ENCODE measurements at places on chromosomes 7 and 10.
A peak's percentile ranks its signal among the peaks of the same experiment; 100 is the strongest.

- no peak for DNase-seq
Observed at GRCh38 chr7:150974468-150975391, 3.4 kb downstream of the KCNH2 start.

DNA sequence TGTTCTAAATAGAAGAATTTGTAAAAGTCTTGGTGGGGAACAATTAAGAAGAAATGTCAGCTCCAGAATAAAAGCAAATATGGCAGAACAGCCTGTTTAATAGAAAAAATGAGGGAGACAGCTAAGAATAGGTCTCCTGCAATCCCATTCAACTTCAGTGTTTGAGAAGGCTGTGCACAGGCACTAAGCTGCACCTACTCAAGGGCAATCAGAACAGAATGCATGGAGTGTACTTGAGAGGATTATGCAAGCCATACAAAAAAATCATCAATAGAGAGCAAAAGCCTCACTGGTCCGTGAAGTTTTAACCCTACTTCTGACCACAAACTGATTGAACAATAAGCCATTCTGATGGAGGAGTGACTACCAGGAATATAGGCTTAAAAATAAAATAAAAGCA is 690.7 kb upstream of the PCDH15 start:
- DNase-seq, result no peak

GRCh38 chr7:80732630-80733029 is 94.2 kb downstream of the CD36 start:
- DNase-seq, result no peak

- DNase-seq, result peak; percentile 38
Observed at GRCh38 chr10:26556748-26557640, 118.9 kb downstream of the APBB1IP start.

DNA sequence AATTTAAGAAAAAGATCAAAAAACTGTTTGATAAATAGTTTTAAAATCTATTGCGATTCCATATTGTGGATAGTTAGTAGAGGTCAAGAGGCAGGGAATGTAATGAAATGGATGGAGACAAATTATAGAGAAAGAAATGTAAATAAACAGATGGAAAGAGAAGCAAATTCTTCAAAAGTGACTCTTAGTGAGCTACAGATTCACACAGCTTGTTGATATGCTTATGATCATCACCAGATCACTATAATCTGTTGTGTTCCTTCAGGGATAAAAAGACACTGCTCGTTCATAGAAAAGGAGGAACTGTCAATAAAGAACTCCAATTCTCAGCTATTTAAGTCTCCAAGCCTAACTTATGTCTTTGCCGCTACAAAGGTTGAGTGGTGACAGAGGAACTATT is 251.4 kb upstream of the SEMA3C start:
- no peak for DNase-seq

- DNase-seq, result no peak
Observed at GRCh38 chr7:127809261-127809702, 157.3 kb downstream of the SND1 start.

- DNase-seq, result no peak
Observed at GRCh38 chr10:1462032-1462431, 275.3 kb downstream of the ADARB2 start.

- no peak for DNase-seq
Observed at GRCh38 chr7:234708-235553, 42.6 kb downstream of the FAM20C start.

- DNase-seq, result no peak
Observed at GRCh38 chr7:93119191-93119905, 1.6 kb upstream of the SAMD9 start.

DNA sequence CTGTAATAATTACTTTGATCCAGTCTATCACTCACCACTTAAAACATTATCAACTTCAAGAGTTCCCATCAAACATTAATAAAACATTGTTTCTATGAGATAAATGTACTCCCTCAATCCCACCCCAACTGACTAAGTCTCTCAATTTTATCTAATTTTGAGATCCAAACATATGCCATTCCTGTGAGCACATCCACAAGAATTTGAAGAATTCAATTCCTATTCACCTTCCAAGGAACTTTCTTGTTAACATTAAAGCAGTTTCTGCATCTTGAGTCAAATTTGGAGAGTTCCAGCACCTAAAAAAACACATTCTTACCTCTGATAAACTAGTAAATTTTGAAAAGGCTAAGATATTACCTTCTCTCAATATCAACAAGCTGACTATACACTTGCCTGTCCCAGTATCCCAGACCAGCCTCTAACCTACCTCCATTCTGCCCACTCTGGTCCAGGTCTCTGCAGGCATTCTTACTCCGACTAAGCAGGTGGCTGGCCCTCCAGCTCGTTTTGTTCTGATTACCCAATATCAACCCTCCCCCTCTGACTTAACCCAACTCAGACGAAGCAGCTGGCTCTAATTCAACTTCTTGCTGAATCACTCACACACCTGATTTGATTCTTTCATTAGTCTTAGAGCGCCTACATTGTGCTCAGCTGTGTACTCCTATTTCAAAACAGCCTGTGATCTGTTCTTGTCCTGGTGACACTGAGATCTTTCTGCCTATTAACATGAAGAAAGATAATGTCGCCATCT is 275.2 kb downstream of the IPMK start:
- no peak for DNase-seq

DNA sequence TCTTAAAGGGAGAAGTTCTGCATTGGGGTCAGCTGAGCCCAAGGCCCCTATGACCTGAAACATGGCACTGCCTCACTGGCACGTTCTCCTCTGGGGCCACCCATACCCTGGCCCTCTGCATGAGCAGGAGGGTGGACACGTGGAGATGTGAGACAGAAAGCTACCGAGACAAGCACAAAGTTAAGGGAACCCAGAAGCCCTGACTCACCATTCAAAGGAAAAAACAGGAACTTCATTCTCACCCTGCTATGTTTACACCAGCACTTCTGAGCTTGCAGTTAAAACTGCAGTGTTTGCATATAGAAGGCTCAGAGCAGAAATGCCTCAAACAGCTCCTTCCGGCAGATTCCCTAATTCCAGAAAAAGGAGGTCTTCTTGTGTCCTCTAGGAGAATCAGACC is 41.7 kb downstream of the DENND11 start:
- no peak for DNase-seq

DNA sequence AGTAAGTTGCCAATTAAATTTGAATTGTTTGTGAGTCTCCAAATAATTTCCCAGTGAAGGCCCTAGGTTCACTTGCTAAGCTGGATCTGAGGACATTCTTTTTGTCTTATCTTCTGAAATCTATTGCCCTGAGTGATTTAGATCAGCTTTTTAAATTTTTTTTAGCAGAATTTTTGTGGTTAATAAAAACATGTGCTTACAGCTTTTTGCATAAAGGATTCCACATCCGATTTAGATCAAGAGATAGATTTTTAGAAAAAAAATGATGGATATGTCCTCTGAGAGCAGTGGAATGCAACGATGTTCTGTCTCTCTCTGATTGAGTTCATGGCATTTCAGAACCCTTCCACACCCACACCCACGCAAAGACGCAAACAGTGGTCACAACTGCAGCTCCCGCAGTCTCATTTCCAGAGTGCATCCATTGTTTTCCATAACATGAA is 358.8 kb downstream of the SUGCT start:
- DNase-seq, result no peak

Data from 8988T (cell line).